ENCODE measurements at places on chromosomes 11 and 22.
A peak's percentile ranks its signal among the peaks of the same experiment; 100 is the strongest.

DNA sequence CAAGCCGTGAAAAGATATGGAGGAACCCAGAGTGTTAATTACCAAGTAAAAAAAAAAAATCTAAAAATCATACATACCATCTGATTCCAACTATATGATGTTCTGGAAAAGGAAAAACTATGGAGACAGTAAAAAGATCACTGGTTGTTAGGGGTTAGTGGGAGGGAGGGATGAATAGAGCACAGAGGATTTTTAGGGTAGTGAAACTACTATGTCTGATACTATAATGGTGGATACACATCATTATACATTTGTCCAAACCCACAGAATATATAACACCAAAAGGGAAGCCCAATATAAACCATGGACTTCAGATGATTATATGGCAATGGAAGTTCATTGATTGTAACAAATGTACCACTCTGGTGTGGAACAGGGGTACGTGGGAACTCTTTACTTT lies 74.1 kb downstream of the ENTHD1 start:
- no peak for DNase-seq

DNA sequence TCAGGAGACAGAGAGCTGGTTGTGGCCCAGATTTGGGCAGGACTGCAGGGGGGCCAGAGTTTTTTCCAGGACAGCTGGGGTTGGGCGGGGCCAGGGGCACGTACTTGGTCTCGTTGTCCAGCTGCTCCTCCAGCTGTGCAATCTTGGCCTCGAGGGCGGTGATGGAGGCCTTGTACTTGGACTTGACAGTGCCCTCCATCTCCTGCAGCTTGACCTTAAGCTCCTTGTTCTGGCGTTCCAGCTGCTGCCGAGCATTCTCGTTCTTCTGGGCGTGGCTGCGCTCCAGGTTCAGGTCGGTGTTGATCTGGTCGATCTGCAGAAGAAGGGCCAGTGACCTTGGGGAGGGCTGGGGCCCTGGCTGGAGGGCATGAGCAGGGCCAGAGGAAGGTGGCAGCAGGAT lies 32.1 kb downstream of the APOL1 start:
- DNase-seq: no peak

- no peak for DNase-seq
Measured at GRCh38 chr11:1167256-1167655, 9.5 kb downstream of the MUC5AC start.

- DNase-seq: peak; percentile 79
Measured at GRCh38 chr11:69088676-69089146, 40.0 kb downstream of the TPCN2 start.

DNA sequence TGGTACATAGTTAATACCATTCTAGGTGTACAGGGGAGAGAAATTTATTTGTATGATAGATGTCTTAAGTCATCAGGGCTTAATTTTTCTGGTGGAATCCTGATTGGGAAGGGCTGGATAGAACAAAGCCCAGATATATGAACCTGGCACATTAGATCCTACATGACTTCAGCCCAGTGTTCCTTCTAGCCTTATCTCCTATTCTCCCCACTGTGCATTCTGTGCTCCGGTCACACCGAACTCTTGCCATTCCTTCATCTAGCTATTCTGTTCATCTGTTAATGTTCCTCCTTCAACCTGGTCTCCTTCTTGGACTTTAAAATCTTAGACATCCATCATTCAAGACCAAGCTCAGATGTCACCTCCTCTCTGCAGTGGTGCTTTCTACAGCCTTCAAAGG lies 68.9 kb upstream of the EED start:
- no peak for DNase-seq

DNA sequence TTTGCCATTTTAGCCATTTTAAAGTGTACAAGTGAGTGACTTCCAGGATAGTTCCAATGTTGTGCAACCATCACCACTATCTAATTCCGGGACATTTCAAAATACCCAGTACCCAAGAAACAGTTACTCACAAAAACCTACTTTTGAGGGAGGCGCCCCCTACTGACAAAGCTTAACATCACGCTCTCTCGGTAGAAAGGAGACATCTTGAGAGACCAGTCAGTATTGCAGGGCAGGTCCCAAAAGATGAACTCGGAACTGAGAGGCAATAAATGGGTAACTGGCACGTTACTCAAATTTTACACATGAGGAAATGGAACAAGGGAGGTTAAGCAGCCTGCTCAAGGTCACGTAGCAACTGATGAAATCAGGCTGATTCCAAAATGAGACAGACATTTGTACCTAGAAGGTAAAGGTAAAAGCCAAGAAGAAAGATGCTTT lies 50.0 kb upstream of the POU2AF1 start:
- peak; percentile 51 for DNase-seq

GRCh38 chr11:114080219-114080618 lies 20.7 kb downstream of the ZBTB16 start:
- peak; percentile 87 for DNase-seq

DNA sequence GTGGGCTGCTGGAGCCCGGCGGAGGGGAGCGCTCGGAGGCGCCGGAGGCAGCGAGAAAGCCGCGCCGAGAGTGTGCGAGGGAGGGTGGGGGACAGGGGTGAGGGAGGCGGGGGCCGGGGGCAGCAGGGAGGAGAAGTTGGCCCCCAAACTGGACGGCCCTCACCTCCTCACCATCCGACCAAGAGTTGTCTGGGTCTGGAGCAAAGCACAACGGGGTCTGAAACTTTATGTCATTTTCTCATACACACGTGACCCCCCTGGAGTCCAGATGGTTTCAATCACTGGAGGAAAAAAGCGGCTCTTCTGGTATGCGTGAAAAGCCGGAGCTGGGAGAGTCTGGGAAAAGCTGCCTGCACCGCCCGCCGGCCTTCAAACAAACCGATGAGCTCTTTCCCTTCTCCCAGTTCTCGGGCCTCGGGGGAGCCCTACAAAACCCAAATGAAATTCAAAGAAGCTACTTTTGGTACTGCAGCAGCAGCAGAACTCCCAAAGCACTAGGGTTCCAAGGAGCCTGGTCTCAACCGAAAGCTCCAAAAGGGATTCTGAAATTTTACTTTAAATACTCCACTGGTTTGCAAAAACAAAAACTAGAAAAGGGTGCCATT lies 39.7 kb upstream of the AKIP1 start:
- DNase-seq: no peak

GRCh38 chr11:111722501-111722900 lies 43.7 kb downstream of the PPP2R1B start:
- DNase-seq: no peak

DNA sequence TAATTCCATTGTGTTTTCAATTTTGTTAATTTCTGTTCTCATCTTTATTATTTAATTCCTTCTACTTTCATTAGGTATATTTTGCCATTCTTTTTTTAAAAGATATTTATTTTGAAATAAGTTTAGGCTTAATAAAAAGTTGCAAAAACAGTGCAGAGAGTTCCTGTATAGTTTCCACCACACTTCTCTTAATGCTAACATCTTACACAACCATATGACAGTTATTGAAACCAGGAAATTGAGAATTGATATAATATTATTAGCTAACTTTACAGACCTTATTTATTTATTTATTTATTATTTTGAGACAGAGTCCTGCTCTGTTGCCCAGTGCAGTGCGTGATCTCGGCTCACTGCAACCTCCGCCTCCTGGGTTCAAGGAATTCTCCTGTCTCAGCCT lies 13.8 kb upstream of the SPDYC start:
- no peak for DNase-seq

- no peak for DNase-seq
Measured at GRCh38 chr22:24398409-24398808, 29.0 kb upstream of the ADORA2A start.

- DNase-seq: peak; percentile 21
Measured at GRCh38 chr11:67534070-67534679, 10.9 kb upstream of the CABP2 start.

DNA sequence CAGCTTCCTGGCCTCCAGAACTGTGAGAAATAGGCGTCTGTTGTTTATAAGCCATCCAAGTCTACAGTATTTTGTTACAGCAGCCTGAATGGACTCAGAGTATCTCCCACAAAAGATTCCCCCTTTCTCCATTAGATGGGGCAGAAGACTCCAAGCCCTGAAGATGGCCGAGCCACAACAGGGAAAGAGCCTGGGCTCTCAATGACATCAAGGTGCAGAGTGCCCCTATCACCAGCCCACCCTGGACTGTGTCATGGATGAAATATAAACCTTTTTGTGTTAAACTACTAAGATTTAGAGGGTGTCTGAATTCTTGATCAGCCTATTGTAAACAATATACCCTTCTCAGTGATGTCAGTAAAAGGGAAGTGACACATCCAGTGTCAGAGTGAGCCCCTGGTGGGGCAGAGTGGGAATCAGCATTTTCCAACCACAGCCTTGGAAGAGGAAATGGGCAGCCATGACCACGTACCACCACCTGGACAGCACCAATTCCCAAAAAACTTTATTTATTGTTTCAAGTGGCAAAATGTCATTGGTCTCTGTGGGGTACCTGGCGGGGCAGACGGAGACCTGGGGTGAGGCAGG lies 25.5 kb downstream of the TNKS1BP1 start:
- DNase-seq: no peak

DNA sequence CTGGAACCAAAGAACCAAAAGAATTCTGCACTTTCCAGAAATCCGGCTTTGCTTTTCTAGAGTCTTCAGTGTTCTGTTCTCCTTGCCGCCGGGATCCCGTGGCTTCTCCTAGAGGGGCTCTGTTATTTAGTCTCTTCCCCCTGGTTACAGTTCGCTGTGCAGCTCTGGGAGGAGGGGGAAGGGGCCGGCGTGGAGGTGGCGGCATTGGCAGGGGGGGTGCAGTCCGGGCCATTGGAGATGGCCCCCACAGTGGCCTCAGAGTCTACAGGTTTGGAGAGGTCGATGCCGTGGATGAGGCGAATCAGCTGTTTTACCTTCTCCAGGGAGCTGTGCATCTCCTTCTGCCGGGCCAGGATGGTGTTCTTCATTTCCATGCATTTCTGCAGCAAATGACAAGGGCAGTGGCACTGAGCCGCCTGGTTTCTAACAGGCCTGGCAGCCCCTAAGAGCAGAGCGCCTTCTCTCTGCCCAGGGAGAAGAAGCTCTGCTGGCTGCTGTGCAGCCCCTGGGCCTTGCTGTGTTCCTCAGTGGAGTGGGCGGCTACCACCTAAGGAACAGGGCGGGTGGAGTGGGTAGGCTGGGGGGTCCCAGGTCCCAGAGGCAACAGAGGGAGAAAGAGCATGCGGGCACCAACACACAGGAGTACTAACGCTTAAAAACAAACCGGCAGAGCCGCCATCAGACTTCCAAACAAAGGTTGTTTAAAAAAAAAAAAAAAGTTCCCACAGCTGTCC lies 11.6 kb downstream of the LARGE2 start:
- no peak for DNase-seq

DNA sequence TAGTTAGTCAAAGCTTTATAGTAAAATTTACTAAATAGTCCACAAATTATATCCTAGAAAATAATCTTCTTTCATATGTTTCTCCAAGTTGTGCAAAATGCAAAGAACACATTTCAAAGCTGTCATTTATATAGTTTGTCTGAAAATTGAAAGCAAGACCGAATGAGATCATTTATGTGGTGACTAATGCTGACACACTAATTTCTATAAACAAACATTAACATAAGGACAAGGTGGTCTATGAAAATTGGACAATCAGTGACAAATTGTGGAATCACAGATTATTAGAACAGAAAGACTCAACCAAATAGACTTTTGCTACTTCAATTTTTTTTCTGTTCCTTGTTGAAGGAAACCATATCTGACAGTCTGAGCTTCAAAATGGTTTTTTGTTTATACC lies 1056.1 kb downstream of the LRRC4C start:
- no peak for DNase-seq

DNA sequence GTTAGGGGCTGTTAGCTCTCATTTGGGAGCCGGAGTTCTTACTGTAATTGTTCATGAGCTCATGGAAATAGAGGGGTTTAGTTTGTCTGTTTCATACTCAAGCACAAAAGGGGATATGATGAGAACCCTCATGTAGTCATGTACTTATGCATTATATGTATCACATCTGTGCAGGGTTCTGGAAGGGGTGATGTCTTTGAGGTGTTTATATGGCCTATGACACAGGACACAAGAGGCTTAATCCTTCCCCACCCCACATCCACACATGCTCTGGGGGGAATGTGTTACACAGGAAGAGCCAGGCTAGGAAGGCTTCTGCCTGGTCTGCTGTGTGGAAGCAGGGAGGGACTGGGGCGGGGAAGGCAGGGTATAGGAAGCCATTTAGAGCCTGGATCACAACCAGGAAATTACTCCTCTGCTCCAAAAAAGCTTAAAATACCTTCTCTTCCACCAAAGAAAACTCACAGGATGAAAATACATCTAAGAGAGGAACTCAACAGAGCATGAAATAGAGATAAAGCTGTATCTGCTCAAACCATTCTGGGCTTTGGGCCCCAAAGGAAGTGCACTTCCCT lies 316.1 kb downstream of the TMEM135 start:
- peak; percentile 28 for DNase-seq

DNA sequence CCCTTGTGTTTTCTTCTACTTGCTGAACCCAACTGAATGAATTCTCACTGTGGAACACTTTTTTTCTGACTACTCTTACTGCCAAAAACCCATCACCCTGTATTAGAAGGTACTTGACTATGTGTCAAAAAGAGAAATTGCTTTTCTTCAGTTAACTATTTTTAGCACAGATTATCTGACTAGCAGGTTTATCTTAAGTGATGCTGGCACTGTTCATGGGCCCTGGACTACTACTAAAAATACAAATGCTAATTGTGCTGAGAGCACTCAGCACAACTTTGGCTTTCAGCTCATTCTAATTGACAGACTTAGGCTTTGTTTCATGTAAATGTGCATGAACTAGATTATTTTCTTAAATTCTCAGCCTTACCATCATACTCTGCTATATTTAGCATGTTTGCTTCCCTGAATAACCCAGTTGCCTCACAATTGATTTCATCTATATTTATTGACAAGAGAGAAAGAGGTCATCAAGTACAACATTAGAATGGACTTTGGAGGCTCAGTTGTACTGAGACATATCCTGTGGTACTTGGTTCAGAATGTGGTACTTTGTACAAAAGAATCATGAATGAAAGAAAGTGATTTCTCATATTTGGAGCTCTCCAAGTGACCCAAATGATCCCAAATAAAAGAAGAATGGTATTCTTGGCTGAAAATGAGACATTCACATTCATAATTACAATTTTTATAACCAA lies 478.3 kb downstream of the KCNA4 start:
- no peak for DNase-seq

DNA sequence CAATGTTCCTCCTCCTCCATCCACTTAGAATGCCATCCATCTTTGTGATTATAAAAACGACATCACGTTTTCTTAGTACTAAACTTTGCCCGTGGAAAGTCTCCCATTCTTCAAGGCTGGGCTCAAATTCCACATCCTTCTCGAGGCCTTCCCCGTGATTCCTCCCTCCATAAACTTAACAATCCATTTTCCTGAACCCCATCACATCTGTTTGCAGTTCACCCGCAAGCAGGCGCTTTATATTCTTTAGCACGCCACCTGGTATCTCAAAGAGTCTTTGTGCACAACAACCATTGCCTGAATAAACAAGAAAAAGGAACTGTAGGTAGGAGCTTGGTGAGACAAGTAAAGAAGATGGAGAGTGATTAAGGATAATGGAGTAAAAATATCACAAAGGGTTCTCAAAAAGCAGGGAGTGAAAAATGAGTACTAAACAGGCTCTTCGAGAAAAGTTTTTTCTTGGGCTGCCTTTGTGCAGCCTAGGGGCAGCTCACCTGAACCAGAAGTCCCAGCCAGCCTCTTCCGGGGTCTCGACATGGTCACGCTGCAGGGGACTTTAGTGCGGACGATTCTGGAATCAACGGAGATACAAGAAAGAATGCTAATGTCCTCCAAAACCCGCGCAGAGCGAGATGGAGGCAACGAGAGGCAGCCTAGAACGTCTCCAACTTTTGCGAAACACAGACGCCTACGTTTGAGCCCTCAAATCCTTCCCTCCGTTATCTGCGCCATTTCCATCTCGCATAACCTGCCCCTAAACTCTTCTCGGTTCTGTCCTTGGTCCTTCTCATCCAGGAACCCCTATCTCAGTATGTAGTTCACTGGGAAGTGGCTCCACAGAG lies 585 bp downstream of the THYN1 start:
- DNase-seq: no peak

- no peak for DNase-seq
Measured at GRCh38 chr11:127592371-127592770, 591.8 kb upstream of the KIRREL3 start.

Data from common myeloid progenitor, CD34-positive (primary cell).